Activated CD4-positive, alpha-beta T cell treated with anti-CD3 and anti-CD28 coated beads for 4 hours (primary cell): ENCODE measurements at places on chromosomes 4 and X.

DNA sequence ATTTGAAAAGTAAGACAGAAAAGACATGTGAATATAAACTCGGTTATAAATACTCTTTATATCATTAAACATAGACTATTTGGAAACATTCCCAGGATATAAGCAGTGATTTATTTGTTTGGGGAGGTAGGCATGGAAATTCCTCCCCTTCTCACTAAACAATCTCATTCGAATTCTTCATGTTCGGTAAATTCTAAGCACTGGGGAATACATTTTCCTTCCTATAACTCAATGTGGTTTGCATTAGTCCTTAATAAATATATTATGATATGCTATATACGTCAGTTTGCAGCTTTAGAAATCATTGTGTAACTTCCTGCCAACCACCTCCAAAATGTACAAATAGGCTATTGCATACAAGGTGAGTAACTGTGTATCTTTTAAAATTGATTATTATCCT, 99.6 kb downstream of the UGT8 start:
- DNase-seq, result no peak

DNA sequence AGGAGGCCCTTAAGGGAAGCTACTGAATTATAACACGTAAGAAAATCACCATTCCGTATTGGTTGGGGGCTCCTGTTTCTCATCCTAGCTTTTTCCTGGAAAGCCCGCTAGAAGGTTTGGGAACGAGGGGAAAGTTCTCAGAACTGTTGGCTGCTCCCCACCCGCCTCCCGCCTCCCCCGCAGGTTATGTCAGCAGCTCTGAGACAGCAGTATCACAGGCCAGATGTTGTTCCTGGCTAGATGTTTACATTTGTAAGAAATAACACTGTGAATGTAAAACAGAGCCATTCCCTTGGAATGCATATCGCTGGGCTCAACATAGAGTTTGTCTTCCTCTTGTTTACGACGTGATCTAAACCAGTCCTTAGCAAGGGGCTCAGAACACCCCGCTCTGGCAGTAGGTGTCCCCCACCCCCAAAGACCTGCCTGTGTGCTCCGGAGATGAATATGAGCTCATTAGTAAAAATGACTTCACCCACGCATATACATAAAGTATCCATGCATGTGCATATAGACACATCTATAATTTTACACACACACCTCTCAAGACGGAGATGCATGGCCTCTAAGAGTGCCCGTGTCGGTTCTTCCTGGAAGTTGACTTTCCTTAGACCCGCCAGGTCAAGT, 6.9 kb upstream of the MSANTD1 start:
- no peak for DNase-seq

- no peak for DNase-seq
Measured at GRCh38 chr4:67785528-67785927, 31.3 kb upstream of the GNRHR start.

DNA sequence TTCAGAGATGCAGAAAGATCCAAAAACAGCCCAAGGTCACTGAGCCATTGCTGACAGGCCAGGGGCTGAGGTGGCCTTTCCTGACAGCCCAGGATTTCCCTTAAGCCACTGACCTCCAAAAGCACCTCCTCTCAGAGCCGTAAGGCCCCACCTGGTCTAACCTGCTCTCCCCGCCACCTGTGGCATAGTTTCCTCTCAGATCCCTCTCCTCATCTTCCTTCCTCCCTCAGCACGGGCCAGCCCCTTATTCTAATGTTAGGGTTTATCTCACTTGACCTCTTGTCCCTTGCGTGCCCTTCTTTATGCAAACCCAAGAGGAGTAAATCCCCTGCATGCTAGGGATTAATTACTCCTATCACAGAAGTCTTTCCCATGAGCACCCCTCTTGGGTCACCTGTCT, 113.0 kb downstream of the RBM47 start:
- no peak for DNase-seq

- DNase-seq, result no peak
Measured at GRCh38 chr4:124121461-124121971, 591.0 kb downstream of the ANKRD50 start.

- no peak for DNase-seq
Measured at GRCh38 chr4:43112139-43112538, 219.6 kb downstream of the GRXCR1 start.
